ENCODE measurements at places on chromosomes 1 and 21.

GRCh38 chr1:240492832-240493440, 119.0 kb downstream of the GREM2 start:
- peak; percentile 76 for DNase-seq

- DNase-seq = no peak
These were observed 407.9 kb downstream of the VAV3 start for GRCh38 chr1:107557095-107557494.

GRCh38 chr1:90723590-90724108, 6.5 kb upstream of the BARHL2 start:
- no peak for DNase-seq

- DNase-seq = no peak
These were observed 1.6 kb upstream of the CDC14A start for GRCh38 chr1:100350787-100351094.

DNA sequence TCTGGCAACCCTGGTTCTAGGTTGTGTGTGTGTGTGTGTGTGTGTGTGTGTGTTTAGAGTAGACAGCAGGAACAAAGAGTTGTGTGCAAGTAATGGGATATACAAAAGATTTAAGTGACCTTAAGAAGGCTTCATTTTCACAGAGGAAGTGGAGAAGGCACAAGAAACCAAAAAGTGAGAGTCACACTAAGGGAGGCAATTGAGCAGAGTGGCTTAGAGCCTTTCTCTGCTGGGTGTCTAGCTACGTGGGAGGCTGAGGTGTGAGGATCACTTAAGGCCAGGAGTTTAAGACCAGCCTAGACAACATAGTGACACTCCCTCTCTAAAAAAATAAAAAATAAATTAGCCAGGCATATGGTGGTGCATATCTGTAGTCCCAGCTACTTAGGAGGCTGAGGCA, 44.4 kb upstream of the HAO2 start:
- no peak for DNase-seq

GRCh38 chr1:51719146-51719545, 102.3 kb downstream of the OSBPL9 start:
- DNase-seq = no peak

- peak; percentile 79 for DNase-seq
These were observed 85.7 kb downstream of the NENF start for GRCh38 chr1:212518188-212519054.

DNA sequence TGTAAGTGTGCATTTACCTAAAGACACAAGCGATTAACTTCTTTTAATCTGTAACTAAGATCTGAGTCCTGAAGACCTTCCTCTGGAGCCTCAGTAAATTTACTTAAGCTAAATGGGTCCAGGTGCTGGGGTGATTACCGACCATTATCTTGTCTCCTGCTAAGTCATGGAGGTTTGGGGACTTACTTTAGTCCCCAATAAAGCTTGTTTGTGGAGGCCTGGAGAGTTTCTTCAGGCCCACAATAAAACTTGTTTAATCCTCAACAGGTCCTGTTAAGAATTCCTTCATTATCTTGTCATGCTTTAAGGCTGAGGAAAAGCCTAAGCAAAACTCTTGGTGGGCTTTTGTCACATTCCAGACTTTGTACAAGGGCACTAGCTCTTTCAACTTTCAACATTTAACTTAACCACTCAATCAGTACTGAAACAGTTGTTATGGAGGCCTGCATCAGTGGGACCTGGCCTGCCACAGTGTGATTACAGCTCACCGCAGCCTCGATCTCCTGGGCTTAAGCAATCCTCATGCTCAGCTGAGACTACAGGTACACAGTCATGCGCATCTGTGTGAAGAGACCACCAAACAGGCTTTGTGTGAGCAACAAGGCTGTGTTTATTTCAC, 84.0 kb downstream of the FMO4 start:
- DNase-seq = no peak

GRCh38 chr1:227666286-227666685, 68.8 kb downstream of the JMJD4 start:
- DNase-seq = no peak

DNA sequence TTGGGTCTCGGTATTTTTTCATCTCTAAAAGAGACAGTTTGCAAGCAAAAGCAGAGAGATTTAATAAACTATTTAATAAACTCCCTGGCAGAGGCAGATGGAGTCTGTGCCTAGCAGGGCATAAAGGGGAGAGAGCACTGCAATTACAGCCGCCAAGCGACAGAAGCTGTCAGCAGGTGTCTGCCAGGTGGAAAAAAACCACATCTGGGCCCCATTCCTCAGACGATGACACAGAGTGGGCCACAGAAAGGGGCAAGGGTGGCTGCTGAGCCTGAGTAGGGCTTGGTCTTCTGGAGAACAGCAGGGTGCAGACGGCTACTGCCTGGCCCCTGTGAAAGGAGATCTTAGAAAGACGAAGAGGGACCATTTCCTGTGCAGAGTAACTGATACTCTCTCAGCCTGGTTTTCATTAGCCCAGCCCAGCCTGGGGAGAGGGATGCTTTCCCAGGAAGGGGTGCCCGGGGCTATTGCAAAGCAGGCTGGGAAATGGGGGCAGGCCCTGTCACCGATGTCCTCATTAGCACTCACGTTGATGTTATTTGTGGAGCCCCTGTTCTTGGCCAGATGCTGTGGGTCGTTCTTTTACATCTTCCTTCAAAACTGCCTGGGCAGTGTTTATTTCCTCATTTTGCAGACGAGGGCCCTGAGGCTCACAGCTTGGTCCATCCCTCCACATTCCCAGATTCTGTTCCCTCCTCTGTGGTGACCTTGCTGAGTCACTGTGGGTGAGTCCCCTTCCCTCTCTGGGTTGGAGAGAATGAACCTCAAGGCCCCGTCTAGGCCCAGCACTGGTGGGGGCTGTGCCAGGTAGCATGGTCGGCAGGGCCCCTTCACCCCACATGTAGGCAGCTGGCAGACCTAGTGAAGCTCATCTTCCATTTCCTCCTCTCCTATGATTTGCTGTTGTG, 472.7 kb downstream of the PTPRU start:
- DNase-seq = peak; percentile 38

- no peak for DNase-seq
These were observed 508.9 kb upstream of the PKN2 start for GRCh38 chr1:88175120-88175630.

GRCh38 chr1:58983162-58983561, 199.3 kb upstream of the JUN start:
- no peak for DNase-seq

DNA sequence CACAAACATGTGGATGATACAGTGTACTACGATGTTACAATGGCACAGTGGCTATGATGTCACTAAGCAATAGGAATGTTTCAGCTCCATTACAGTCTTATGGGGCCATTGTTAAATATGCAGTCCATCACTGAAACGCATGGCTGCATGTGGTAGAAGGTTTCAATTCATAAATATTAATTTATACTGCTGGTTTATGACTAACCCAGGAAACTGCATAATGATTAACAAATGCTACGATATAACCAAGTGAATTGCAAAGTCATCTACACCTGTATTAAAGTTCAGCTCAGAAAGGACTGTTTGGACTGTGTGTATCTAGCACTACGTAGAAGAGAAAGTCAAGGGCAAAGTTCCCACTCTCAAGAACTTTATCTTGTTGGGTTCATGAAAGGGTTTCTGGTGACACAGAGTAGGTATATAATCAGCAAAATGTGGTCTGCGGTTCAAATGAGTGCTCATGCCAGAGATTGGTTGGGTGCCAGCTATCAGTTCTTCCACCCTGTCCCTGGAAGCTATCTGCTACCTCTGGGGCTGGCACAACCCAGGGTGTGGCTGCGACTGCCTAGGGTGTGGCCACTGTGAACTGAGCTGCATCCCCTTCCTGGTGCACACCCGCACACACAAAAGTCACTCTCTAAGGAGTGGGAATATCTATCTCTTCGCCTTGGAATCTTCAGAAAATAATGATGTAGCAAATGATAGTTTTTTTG, 14.8 kb downstream of the MGST3 start:
- DNase-seq = peak; percentile 63

DNA sequence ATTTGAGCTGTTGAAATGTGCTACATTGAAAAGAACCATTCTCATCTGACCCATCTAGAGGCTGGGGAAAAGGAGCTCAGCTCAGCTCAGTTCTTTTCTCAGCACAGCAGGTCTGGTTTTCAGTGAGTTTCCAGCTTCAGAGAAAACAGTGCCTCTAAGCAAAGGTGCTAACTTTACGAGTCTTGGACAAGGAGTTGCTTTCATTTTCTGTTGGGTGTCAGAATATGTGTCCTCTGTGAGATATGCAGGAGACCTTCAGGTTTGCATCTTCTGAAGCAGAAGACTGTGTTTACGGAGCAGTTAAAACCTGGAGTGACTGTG, 321.3 kb upstream of the USP24 start:
- no peak for DNase-seq

GRCh38 chr1:34865981-34866761, 6.6 kb upstream of the SMIM12 start:
- DNase-seq = peak; percentile 90

- peak; percentile 73 for DNase-seq
These were observed 80.0 kb downstream of the NDUFS5 start for GRCh38 chr1:39105841-39106765.

DNA sequence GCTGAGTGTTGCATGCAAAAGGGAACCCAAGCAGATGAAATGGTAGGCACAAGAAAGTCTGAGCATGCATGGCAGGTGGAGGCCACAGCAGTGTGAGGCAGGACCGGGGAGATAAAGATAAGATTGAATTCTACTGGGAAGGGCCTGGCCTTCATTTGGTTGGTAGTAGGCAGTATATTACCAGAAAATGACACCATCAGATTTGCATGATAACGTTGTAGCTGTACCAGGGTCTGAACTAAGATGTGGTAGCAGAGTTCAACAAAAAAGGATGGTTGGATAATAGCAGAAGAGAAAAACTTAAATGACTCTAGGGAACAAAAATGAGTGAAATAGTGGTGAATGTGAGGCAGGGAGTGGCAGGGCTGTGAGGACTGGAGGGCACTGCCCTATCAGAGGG, 75.6 kb upstream of the DNAJC6 start:
- no peak for DNase-seq

GRCh38 chr1:215287362-215287761, 204.8 kb downstream of the KCNK2 start:
- no peak for DNase-seq

DNA sequence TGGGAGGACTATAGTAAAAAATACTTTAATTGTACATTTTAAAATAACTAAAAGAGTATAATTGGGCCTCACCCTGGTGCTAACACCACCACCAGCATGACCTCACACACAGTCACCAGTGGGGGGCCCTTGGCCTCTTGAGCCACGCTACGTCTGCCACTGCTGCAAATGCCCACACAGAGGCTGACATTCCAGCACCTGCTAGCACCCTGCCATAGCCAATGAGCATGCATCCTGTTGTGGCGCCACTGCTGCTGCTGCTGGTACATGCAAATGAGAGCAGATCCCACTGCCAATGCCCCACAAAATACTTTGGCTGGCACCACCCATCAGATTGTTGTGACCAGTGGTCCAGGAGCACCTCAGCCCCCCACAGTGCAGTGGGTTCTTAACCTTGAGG, 31.5 kb upstream of the TNR start:
- no peak for DNase-seq

- DNase-seq = no peak
These were observed 34.1 kb downstream of the KRTAP21-3 start for GRCh38 chr21:30684506-30684905.

DNA sequence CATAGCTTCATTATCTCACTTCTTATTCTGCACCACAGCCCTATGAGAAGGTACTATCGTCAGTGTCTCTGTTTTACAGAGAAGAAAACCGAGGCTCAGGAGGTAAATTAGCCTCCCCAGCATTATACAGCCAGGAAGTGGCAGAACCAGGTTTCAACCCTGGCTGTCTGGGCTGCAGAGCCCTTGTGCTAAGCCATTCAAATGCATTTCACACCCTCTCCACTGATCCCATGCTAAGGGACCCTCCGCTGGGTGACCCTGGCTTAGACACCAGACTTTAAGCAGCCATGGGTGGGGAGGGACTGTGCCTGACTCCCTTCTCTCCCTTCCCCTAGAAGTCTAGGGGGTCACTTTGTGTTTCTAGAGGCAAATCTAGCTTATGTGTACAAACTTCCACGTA, 87.5 kb downstream of the RRAGC start:
- DNase-seq = no peak

GRCh38 chr1:78839704-78840277, 166.7 kb downstream of the ADGRL4 start:
- DNase-seq = peak; percentile 69

DNA sequence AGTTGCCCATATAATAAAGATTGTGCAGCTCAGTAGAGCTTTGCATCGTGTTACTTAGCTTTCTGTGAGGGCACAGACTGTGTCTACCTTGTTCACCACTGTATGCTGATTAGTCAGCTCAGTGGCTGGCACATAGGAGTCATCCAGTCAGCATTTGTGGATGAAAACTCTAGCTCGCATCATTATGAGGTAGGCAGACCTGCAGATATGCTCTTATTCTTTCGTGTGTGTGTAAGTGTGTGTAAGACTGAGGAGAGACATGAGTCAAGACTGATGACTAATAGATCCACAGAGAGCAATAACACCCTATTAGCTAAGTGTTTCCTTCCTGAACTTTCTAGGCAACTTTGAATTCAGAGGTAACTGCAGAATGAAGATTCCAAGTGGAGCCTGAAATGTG, 17.1 kb downstream of the TTF2 start:
- DNase-seq = peak; percentile 32

- no peak for DNase-seq
These were observed 8.8 kb upstream of the TSPEAR start for GRCh38 chr21:44720170-44720569.

DNA sequence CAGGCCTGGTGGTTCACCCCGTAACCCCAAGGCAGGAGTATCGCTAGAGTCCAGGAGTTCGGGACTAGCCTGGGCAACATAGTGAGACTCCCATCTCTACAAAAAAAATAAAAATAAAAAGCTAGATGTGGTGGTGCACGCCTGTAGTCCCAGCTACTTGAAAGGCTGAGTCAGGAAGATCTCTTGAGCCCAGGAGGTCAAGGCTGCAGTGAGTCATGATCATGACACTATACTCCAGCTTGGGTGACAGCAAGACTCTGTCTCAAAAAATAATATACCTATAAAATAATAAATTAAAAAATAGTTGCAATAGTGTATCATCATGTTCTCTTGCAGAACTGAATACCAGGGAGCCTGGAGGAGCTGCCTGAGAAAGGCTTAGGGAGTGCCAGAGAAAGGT, 19.9 kb upstream of the TMEM39B start:
- DNase-seq = no peak

GRCh38 chr21:32515874-32516273, 69.4 kb downstream of the TCP10L start:
- DNase-seq = no peak

- DNase-seq = no peak
These were observed 55.0 kb downstream of the ELAVL4 start for GRCh38 chr1:50163680-50164079.
